ENCODE measurements at places on chromosomes 13 and 19.

GRCh38 chr19:7871437-7872305 lies 2.5 kb downstream of the PRR36 start:
- DNase-seq: peak; percentile 83

- DNase-seq: no peak
These were observed 964 bp downstream of the PCDH17 start for GRCh38 chr13:57632276-57633140.

- no peak for DNase-seq
These were observed 1015.7 kb downstream of the EFNB2 start for GRCh38 chr13:105519771-105520170.

DNA sequence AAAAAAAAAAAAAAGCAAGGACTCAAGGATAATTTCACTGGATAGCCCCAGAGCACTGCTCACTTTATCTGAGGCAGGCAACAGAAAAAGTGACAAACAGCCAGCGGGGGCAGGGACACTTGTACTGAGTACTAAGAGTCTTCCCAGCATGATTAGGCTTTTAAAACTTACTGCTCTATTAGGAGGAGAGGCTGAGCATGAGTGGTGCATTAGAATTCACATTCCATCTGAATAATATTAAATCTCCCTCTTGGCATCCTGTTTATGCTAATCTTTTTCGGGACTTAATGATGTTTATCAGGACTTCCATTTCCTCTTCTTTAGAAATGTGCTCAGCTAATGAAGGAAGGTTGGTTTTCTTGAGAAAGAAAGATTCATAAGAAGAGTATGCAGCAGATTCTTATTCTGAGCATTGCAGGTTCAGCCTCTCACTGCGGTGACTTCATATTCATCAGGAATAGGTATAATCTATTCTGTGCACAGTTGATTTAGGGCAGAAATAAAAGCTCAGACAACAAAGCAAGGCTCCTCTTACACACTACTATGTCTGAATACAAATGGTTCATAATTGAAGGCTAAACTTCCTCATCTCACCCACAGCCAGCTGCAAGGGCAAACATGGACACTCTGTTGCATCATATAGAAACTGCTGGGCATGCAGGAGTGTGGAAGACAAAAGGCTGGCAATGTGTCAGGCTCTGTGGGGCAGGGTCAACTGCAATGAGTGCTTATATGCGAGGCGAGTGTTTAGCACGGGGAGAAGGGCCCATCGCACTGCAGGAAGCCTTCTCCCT lies 107.0 kb downstream of the KL start:
- no peak for DNase-seq

DNA sequence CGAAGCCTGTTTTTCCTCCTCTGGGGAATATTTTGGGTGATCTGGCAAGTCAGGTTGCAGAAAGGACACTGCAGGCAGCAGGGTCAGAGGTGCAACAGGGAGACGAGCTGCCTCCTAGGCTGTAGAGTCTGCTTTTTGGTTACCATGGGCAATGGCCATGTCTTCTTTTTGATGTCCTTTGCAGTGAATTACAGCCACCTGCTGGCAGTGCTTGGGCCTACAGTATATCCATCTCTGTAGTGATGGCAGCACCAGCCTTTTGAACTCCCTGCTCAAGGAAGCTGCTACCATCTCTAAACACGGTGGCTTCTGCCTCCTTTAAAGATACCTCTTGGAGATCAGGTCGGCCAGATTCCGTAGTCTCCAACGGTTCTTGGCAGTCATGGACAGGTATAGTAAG lies 73.9 kb downstream of the WTIP start:
- DNase-seq: no peak

GRCh38 chr13:28581451-28581850 lies 77.5 kb upstream of the POMP start:
- no peak for DNase-seq

GRCh38 chr13:99909836-99910619 lies 61.5 kb downstream of the ZIC5 start:
- DNase-seq: no peak

- DNase-seq: peak; percentile 92
These were observed 589 bp downstream of the ZBTB45 start for GRCh38 chr19:58519087-58519354.

DNA sequence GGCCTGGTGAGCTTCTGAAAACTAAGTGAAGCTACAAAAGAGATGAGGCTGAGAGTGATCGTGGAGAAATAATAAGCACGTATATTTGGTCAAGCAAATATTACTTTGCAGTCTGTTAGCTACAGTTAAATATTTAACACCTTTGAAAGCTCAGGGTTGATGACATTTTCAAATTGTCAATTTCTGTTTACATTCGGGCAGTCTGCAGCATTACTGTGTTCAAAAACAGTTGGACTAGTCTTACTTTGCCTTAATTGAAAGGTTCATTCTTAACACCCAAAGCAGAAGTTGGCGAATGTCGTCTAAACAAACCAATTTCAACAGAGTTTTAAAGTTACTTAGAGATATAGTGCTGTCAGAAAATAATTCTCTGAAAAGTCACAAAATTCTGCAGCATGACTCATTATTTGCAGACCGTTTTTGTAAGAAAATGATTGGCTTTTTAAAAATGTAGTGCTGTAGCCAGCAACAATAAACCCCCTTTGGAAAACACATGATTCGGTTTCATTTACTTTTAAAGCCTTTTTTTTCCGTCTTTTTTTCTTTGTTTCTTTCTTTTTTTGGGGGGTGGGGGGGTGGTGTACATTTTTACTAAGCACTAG lies 549.0 kb downstream of the GPC6 start:
- DNase-seq: no peak

DNA sequence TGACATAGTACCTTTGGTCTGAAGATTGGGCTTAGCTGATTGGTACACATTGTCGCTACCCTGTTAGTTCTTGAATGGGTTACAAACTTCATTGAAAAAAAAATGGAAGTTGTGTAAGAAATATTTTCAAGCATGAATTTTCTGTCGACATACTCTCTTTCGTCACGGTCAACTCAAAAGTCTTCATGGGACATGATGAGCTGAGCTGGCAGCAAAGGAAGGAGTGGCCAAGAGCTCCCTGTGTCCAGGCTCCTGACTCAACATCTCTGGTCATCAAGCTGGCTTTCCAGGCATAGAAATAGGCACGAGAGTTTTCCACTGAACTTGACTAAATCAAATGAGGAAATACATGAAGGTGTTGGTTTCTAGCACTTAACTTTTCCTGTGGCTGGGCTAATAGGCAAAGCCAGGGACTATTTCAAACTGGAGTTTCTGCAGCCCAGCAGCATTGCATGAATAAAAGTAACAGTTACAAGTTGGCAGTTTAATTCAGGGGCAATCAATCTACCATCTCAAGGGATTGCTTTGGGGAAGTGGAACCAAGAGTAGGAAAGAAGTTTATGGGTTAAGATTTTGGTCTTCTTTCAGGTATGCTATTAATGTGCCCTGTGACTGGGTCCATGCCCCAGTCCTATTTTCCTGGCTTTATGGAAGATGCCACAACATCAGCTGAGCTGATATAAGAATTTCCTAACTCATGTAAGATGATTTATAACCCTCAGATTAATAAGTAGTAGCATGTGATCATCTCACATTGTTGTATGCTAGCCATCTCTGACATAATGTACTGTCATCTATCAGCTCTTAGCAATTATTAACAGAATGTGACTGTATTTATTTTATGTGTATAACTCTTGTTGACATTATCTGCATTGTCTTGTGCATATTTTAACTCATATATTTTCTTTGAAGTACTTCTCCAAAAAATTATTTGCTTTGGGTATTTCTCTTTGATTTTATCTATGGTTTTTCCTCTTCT lies 385.8 kb downstream of the DLEU7 start:
- DNase-seq: no peak

DNA sequence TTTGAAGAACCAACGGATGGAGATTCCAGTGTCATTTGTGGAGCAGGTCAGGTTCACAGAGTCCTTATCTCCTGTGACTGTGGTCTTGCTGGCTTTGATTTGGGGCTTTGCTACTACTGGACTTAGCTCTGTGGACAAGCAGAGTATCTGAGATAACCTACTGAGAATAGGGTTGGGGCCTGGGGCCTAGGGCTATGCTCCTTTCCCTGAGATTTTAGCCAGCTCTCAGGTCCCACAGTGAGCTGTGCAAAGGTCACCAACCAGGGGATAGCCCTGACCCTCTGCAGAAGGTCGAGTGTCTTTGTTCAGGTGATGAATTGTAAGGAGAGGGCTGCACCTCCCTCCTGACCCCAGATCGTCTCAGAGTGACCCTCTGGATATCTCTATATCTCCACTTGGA lies 9.2 kb downstream of the CEACAM1 start:
- DNase-seq: no peak

- no peak for DNase-seq
These were observed 1454.8 kb upstream of the SPRY2 start for GRCh38 chr13:81795710-81796109.
